ENCODE measurements at places on chromosomes 3 and 15.

DNA sequence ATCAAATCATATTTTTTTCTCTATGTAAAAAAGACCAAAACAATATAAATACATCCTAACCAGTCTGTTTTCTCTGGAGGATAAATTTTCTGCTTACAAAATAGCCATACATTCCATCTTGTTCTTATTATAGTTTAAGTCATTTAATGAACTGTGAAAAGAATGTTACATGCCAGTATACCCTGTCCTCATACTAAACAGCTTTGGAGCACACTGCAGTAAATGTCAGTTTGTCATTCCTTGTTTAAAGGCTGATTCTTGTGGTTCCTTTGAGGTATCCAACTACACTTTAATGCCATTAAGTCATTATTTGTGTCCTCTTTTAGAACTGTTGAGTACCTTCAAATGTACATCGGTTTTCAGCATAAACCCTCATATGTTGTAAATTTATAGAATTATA, 52.7 kb upstream of the DCBLD2 start:
- no peak for DNase-seq

DNA sequence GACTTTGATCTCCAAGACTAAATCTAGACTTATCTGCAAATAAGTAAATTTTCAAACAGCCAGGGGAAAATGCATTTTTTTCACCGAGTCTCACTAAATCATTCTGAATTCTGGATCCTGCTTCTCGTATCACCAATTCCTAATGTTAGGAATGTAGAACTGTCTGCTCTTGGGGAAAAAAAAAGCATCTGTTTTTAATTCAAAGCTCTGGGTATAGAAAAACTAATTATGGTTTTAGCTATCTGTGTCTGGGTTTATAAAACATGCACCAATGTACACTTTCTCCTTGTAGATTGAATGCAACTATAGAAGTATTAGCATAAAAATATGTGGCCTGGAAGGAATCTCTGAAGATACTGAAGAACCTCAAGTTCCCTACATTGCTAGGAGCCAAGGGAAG, 4.8 kb upstream of the CDAN1 start:
- DNase-seq, result no peak

DNA sequence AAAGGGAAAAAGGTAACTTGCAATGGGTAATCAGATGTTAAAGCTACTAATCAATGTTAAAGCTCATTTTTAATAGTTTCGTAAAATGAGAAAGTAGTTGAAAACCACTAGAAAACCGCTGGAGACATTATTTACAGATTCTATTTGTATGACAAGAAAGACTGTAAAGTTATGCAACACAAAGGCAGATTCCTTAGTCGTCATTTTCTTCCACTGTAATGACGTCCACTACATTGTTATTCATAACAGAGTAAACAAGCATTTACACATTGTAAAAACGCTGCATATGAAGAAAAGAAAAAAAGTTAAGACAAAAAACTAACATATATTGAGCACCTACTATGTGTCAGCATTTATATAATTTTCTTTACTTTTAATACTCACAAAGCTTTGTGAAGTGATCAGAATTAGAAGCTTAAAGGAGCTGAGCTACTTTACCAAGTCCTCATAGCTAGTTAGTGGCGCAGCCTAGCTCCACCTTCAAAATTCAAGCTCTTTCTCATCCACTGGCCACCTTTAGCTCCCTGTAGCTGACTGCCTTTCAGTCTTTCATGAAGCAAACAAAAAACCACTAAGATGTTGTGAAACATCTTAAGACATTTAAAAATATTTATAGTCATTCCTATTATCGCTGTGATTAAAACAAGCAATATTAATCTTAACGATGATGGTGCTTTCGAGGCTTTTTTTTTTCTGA, 100.1 kb upstream of the CDIN1 start:
- no peak for DNase-seq

GRCh38 chr3:10391391-10391790, 70.5 kb upstream of the SEC13 start:
- DNase-seq, result no peak

GRCh38 chr3:151328298-151328995, 902 bp downstream of the P2RY13 start:
- no peak for DNase-seq

DNA sequence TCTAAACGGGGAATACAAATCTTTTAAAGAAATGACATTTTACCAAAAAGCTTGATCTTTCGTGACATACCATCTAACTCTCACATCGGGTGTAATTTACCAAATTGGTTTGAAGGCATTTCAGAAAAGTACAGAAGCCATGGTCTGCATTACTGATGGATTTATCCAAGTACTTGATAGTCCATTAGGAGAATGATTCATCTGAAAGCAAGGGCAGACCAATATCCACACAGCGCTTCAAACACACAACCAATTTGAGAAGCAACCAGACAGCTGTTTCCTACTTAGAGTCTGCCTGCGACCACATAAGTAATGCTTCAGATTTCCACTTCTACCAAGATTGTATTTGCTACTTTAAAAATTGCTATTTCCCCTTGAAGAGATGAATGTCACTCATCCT, 697.6 kb upstream of the ALCAM start:
- DNase-seq, result no peak

DNA sequence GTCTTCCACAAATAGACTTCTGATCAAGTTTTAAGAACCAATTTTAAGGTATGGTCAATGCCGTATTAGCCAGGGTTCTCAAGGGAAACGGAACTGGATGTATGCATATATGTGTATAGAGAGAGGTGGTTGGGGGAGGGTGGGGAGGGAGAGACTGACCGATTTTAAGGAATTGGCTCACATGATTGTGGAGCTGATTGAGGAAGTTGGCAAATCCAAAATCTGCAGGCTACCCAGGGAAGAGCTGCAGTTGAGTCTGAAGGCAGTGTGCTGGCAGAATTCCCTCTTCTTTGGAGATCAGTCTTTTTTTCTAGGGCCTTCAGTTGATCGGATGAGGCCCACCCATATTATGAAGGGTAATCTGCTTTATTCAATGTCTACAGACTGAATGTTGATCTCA, 40.8 kb upstream of the SPRED1 start:
- DNase-seq, result no peak

- DNase-seq, result no peak
These were observed 71.3 kb upstream of the FNDC3B start for GRCh38 chr3:171967932-171968678.

DNA sequence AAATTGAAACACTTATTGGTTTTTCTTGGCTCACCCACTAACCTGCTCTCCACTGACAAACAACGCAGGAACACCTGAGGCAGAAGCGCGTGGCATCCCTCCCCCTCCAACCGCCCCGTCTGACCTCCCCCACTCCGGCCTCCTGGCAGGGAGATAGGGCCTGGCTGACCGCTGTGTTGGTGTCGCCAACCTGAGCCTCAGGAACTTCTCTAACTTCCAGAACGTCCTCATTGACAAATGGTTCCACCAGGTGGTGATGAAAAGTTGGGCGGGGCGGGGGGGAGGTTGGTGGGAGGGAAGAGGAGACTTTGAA, 22.8 kb downstream of the IL17RD start:
- no peak for DNase-seq

GRCh38 chr3:68866157-68866556, 66.2 kb downstream of the TAFA4 start:
- DNase-seq, result no peak

- DNase-seq, result no peak
These were observed 486.8 kb downstream of the PDCD6IP start for GRCh38 chr3:34284959-34285826.

DNA sequence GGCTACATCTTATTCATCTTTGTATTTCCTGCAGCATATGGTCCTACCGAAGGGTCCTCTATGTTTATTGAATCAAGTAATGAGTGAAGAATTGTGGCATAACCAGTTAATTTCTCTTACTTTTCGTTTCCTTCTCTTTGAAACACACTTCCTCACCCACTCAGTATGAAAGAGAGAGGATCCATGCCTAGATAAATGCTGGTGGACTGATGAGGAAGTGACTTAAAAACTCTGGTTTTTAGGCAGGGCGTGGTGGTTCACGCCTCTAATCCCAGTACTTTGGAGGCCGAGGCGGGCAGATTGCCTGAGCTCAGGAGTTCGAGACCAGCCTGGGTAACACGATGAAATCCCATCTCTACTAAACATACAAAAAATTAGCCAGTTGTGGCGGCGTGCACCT, 2.2 kb upstream of the MB21D2 start:
- DNase-seq, result no peak
